Activated CD8-positive, alpha-beta memory T cell treated with anti-CD3 and anti-CD28 coated beads, Interleukin-2, amount 50 U/mL, for 4 hours (primary cell): ENCODE measurements at places on chromosomes 2 and 18.

GRCh38 chr18:63676526-63677323 is 15.0 kb upstream of the SERPINB3 start:
- DNase-seq: no peak

DNA sequence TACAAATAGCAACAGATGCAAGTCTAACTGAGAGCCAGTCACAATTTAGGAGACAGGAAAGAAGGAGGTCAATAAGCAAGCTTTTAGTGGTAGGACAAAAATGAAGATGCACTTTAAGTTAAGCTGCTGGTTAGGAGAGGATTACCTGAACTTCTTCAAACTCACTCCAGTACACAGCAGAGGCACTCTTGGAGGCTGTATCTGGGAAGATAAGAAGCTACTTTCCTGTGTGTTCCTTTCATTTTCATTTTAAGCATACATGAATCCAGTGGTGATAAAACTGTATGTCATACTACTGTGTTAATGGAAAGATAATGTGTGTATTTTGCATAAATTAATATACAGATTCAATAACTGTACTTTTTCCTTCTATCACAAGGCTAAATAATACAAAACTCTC is 49.6 kb downstream of the HYCC2 start:
- no peak for DNase-seq

- no peak for DNase-seq
Measured at GRCh38 chr18:45168866-45169600, 446.2 kb upstream of the SLC14A2 start.

- no peak for DNase-seq
Measured at GRCh38 chr2:174761837-174762236, 2.4 kb downstream of the CHRNA1 start.

DNA sequence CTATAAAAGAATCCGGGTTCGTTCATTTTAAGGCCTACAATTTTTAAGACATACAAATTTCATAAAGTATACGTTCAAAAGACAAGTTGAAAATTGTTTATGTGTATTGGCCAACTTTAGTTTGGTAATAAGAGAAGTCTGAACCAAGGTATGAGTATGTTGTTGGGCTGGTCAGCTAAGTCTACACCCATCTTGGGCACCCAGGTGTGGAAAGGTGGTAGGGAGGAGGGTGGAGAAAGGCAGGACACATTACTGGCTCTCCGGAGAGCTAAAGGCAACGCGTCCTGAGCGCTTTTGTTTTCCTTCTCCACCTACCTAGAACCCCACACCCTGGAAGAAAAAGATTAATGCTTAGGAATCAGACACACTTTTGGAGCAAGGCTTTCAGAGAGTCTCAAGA is 899 bp upstream of the PELI1 start:
- DNase-seq: no peak

DNA sequence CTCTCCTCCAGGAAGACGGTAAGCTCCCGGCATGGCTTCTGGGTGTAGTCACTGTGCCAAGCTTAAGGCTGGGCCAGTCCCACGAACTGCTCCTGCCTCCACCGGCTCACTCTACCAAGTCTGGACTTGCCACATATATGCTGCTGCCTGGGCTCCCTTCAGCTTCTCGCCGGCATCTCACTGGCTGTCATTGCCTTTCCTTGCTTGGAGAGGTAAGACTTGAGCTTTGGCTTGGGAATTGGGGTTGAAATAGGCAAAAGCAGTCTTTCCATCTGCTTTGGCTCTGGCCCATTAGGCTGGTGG is 481.0 kb downstream of the TGIF1 start:
- no peak for DNase-seq

GRCh38 chr2:73020657-73021370 is 50.7 kb downstream of the SFXN5 start:
- DNase-seq: no peak

DNA sequence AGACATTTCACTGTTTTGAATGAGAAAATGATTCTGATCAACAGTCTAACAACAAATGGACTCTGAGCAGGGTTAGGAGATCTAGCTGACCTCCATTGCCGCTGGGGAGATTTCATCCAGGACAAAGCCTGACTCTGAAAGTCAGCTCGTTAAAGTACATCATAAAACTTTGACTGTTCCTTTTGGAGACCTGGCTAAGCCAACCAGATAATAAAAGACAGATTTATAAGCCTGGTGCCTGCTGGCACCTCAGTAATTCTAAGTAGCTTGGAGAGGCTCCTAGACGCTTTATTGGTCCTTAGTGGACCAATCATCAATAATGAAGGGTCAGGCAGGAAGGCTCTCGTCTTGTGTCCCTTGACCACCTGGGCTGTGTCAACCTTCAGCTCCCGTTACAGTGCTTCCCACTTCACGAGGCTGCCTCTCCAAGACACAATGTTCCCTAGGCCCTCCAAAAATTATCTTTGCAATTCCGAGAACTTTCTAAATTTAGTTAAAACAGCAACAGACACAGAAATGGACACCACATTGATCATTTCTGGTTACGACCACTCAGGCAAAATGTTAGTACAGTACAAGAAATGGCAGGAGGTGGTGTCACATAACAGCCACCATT is 47.9 kb upstream of the PMAIP1 start:
- no peak for DNase-seq

- no peak for DNase-seq
Measured at GRCh38 chr2:151106805-151107506, 154.7 kb downstream of the RBM43 start.

- DNase-seq: no peak
Measured at GRCh38 chr2:3899536-3900155, 196.3 kb downstream of the DCDC2C start.

GRCh38 chr2:56912490-56912889 is 728.7 kb downstream of the CCDC85A start:
- DNase-seq: no peak

DNA sequence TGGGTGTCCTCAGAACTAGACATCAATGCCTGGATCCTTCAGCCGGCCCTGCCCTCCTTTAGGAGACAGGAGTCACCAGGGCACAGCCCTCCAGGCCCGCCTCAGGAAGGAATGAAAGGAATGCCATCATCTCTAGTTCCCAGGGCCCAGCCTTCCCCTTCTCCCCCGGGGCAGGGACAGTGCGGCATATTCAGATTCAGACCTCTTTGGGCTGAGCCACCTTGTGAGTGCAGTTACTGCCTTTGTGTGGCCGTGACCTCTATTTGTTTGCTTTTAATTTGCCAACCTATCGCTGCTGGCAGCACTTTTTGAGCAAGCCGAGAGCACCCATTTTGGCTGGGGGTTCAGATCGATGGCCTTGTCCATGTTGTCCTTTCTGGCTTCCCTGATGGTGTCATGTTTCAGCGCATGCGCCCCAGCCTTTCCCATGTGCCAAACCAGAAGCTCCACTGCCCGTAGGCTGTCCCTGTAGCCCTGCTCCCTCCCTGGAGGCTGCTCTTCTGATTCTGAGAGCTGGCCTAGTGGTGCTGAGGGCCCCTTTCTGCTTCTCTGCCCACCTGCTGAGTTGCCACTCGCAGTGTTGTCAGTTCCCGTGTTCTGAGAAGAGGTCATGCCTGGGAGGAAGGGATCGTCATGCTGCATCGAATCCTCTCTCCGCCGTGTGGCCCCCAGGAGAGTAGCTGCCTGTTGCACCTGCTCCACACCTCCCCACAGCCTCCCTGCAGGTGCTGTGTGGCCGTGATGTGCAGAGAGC is 10.9 kb downstream of the ANKRD23 start:
- DNase-seq: no peak

- no peak for DNase-seq
Measured at GRCh38 chr2:174233771-174234275, 14.5 kb downstream of the OLA1 start.

- no peak for DNase-seq
Measured at GRCh38 chr2:141595316-141595920, 535.4 kb downstream of the LRP1B start.

DNA sequence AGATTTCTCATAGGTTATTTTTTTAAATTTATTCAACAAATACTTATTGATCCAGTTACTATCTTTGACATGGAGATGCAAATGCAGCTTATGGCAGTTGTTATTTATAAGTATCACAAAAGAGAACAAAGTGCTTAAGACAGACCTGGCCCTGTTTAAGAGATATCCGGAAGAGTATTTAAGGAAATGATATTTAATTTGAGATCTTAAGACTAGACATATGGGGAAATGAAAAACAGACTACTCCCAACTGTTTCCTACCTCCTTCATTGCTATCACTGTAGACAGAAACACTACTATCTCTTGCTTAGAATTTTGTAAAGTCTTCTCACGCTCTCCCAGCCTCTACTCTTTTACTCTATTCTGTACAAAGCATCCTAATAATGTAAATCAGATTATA is 36.0 kb downstream of the RPRD1A start:
- DNase-seq: no peak

DNA sequence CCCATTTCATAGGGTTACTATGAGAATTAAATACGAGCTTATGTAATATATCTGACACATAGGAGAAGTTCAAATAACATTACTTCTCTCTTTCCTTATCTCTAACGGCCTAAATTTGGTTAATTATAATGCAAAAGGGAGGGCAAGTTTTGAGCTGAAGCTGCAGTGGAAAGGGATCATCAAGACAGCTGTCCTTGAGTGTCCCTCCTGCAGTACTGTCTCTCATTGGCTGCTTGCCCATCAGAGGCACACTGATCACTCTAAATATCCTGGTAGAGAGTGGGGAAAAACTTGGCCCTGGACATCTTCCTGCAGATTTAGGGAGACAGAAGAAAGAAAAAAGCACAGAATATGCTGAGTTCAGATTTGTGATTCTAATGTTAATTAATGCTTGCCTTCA is 186.0 kb downstream of the CAMKMT start:
- DNase-seq: no peak

- no peak for DNase-seq
Measured at GRCh38 chr2:121866789-121867188, 111.3 kb downstream of the TSN start.

GRCh38 chr2:70946832-70947442 is 11.2 kb downstream of the ATP6V1B1 start:
- peak; percentile 44 for DNase-seq

- no peak for DNase-seq
Measured at GRCh38 chr18:45084206-45084605, 403.5 kb downstream of the SETBP1 start.

DNA sequence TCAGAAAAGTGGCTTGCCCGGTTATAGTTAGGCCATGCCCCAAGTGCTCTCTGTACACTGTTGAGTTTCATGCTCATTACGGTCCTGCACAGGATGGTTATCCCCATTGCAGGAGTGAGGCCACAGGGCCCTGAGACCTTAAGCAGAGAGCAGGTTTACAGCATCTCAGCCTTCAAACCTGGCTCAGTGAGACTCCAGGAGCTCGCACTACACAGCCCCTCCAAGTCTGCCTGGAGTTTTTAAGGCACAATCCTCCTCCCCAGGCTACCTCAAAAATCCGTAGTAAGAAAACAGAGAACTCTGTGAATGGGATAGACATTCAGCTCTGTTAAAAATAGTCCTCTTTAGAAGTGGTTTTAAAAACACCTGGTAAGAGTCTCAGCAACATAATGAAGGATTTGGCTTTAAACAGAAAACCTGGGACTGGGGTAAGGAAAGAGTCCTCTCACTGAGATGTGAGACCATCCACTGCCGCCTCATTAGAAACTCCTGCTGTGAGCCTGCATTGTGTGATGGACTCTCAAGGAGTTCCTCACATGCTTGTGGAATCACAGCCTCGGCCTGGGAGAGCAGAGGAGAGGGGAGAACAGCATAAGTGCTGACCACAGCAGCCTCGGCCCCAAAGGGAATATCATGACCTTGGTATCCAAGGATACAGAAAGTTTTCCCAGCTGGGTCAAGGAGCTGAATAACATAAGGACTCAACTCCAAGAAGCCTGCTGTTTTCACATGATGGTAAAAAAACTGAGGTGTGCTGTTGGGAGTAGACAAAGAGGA is 214.8 kb downstream of the ATAD2B start:
- no peak for DNase-seq

- DNase-seq: peak; percentile 43
Measured at GRCh38 chr2:203484266-203485112, 50.6 kb downstream of the RAPH1 start.

DNA sequence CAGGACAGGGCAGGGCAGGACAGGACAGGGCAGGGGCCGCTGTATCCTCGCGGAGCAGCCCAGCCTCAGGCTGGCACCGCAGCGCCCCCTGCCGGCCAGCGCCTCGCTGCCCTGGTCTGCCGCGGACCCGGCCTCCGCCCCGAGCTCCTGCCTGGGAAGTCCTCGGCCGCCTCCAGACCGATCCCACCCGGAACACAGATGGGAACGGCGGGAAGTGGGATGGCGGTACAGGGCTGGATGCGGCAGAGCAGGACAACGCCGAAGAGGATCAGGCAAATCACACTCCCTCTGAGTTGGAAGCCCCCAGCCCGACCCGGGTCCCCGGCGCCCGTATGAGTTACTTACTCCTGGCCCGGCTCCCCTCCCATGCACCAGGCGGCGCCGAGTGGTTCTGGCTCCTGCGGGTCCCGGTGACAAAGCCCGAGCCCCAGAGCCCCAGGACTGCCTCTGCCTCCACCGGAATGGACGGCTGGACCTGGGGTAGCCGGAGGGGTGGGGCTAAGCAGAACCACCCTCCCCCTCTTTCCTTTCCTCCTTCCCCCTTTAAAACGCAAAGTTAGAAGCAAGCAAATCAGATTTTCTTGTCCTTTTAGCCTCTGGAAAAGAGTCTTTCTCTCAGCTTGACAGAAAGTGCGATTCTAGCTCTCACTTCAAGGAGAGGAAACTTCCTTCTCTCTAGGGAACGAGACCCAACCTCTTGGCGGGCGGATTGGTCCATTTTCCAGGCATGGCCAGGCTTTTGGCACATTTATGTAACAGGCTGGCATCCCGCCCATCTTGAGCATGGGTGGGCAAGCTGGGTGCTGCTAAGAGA is at the start of gene TP53I3:
TSS of gene TP53I3 (minus strand) at position 449 of the 814 bp plus-strand sequence. CDS start 508 bp downstream, outside the sequence.
- DNase-seq: peak; percentile 84

GRCh38 chr2:30287857-30288513 is 56.7 kb downstream of the LBH start:
- DNase-seq: no peak

DNA sequence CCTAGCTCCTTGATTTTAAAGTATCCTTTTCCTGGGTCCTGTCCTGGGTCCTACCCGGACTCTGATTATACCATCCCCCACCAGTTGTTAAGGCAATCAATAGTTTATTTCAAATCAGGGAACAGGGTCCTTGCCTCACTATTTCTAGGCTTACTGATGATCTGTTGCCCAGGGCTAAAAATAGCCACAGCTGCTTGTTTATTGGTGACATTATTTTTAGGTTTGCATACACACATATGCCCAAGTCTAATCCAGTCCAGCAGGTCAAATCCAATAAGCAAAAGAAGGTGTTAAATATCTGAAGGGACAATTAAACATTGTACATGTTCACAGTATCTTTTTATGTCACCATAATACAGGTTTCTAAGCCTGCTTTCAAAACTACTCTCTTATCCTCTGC is 66.0 kb downstream of the RAB10 start:
- no peak for DNase-seq

GRCh38 chr2:214410918-214411554 is at the start of gene VWC2L:
Gene VWC2L (plus strand): TSS chr2:214411054. CDS start chr2:214414194, 3,140 bp downstream.
- no peak for DNase-seq

GRCh38 chr2:227626580-227627151 is 9.4 kb downstream of the SCYGR4 start:
- no peak for DNase-seq

- DNase-seq: no peak
Measured at GRCh38 chr2:231887756-231888155, 38.4 kb downstream of the NPPC start.

GRCh38 chr2:203882551-203882950 is 15.0 kb downstream of the CTLA4 start:
- DNase-seq: no peak

GRCh38 chr18:9319333-9319732 is 15.2 kb upstream of the TWSG1 start:
- no peak for DNase-seq

GRCh38 chr2:239250216-239251081 is 150.4 kb downstream of the HDAC4 start:
- no peak for DNase-seq
